ENCODE measurements at places on chromosomes 5 and 9. TPM values are rescaled to one million over a fixed set of nuclear protein-coding genes. Genes with fewer than 3 reads are reported as not detected.
A peak's percentile ranks its signal among the peaks of the same experiment; 100 is the strongest.

DNA sequence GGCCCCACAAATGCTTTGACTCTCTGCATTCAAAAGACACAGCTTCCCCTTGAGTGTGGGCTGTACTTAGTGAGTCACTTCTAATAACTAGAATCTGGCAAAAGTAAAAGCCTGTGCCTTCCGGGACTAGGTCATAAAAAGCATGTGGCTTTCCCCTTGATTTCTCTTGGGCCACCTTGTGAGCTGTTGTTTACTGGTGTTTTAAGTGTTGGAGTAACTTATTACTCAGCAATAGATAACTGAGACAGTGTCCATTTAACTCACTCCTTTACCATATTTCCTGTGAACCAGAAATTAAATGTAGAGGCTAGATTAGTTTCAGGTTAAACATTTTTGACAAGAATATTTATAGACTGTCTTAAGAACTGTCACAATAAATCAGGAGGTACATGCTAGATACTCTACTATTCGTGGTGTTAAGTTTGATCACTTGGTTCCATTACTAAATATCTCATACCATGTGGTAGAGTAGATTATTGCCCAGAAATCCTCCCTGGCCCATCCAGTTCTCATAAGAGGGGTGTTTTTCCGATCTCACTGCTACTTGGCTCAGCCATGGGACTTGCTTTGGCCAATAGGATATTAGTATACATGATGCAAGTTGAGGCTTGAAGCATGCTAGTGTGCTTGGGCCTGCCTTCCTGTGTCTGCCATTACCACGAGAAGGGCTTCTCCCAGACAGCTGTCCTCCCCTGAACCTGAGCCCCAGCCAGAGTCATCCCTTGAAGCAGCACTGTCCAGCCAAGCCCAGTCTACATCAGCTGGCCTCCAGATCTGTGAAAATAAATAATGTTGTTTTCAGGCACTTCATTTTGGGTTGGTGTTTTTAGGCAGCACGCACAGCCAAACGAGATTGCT is 10.4 kb upstream of the CMBL start:
- H3K36me3 ChIP-seq, result no peaks in the 10 kb centered on the region
- H3K27ac ChIP-seq, result no peak overlapping the region
- DNase-seq, result no peak
- H3K4me3 ChIP-seq, result no peak overlapping the region
- H3K27me3 ChIP-seq, result no peaks in the 10 kb centered on the region

DNA sequence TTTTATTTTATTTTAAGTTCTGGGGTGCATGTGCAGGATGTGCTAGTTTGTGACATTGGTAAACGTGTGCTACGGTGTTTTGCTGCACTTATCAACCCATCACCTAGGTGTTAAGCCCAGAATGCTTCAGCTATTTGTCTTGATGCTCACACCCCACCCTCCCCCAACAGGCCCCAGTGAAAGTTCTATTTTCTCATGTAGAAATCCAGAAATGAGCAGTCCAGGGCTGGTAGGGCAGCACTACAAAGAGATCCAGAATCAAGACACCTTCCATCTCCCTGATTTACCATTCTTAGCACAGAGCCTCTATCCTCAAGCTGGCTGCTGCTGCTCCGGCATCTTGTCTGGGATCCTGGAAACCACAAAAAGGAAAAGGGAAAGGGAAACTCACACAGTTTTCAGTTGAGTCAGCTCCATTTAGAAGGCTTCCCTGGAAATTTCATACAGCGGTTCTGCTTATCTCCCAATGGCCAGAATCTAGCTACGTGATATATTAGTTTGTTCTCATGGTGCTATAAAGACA is 85.4 kb upstream of the SMARCA2 start:
- no peak for DNase-seq
- no peaks in the 10 kb centered on the region for H3K36me3 ChIP-seq
- no peak overlapping the region for H3K27ac ChIP-seq
- no peaks in the 10 kb centered on the region for H3K27me3 ChIP-seq

DNA sequence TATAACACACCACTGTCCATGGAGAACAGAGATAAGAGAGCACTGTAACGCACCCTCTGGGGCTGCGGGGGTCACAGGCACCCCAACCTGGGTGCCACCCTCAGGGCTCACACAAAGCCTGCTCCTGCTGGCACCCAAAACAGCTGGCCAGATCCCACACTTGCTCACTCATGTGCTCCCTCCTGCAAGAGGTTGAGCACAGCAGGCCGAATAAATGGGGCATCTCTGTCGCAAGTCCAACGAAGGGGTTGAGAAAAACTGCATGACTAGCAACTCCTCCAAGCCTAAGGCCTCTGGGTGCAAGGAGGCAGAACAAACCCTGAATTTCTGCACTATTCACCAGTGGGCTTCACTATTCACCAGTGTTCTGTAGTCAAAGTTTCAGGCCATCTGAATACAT is 80.3 kb downstream of the SECISBP2 start:
- no peaks in the 10 kb centered on the region for H3K27me3 ChIP-seq
- no peaks in the 10 kb centered on the region for H3K36me3 ChIP-seq
- H3K4me3 ChIP-seq, result no peak overlapping the region
- no peak overlapping the region for H3K27ac ChIP-seq

DNA sequence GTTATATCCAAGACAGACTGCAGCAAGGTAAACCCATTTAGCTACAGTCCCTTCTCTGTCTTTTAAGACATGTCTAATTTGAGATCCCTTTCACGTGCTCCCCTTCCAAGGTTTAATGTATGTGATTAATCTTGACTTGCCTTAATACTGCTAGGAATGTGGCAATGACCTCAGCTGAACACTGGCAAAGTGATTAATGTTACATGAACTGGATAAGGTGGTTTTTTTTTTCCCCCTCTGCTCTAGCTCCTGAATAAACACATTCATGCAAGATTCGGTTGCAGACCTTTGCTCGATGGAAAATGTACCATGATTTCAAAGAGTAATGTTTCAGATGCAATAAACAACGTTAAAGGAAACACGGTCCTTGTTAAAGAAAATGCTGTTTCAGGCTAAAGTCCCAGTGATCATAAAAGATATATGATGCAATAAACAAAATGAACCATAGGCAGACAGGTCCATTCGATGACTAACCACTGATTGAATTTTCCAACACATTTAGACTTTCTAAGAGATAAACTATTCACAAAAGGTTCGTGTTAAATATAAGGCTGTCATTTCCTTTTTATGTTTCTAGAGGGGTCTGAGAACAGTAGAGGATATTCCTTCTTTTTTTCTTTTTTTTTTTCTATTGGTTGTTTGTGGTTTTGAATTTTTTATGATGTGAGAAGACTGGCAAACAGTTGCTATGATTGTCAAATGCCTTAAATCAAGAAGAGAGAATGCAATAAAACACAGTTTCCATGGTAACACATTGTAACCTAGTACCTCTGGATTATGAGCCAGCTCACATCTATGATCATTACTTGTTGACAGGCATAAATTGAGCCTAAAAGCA is 44.7 kb upstream of the ZNF608 start:
- no peaks in the 10 kb centered on the region for H3K27me3 ChIP-seq
- H3K36me3 ChIP-seq, result no peaks in the 10 kb centered on the region
- H3K4me3 ChIP-seq, result no peak overlapping the region
- no peak overlapping the region for H3K27ac ChIP-seq

Gene SLC36A2
- not detected for total RNA-seq

- H3K36me3 ChIP-seq, result no peaks in the 10 kb centered on the region
- peaks cover 7% of the 10 kb centered on the region for H3K4me1 ChIP-seq
- H3K27ac ChIP-seq, result no peak overlapping the region
- H3K4me3 ChIP-seq, result no peak overlapping the region
Measured at GRCh38 chr9:123063177-123063598, 29.7 kb downstream of the GPR21 start.

GRCh38 chr9:14358523-14358922 is 44.6 kb upstream of the NFIB start:
- no peaks in the 10 kb centered on the region for H3K4me1 ChIP-seq
- no peak overlapping the region for H3K4me3 ChIP-seq
- no peak for DNase-seq
- no peaks in the 10 kb centered on the region for H3K27me3 ChIP-seq

GRCh38 chr5:154369682-154370081 is 76.1 kb upstream of the SAP30L start:
- no peak overlapping the region for H3K27ac ChIP-seq
- H3K4me3 ChIP-seq, result no peak overlapping the region
- H3K36me3 ChIP-seq, result no peaks in the 10 kb centered on the region
- no peaks in the 10 kb centered on the region for H3K27me3 ChIP-seq

Gene SPATA31E1
- not detected for total RNA-seq

GRCh38 chr5:107602896-107603295 is 67.8 kb downstream of the EFNA5 start:
- H3K27me3 ChIP-seq, result no peaks in the 10 kb centered on the region
- H3K27ac ChIP-seq, result no peak overlapping the region
- no peak overlapping the region for H3K4me3 ChIP-seq
- H3K4me1 ChIP-seq, result no peaks in the 10 kb centered on the region
- H3K36me3 ChIP-seq, result no peaks in the 10 kb centered on the region

DNA sequence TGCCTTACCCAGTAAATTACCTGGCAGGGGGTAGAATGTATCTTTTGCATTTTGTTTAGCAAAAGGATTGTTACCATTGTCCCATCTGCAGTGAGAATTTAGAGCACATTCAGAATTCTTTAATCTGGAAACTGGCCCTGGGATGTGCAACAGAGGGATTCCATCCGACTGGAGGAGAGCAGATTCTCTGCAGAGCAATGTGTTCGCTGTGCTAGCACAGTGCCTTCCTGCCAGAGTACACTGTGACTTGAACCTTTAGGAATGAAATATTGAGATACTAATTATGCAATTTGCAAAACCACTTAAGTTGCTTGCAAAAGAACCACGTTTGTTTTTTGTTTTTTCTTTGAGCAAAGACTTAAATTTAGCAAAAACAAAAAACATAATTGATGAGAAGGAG is 22.5 kb upstream of the DMRT1 start:
- H3K36me3 ChIP-seq, result no peaks in the 10 kb centered on the region
- no peaks in the 10 kb centered on the region for H3K4me1 ChIP-seq
- no peaks in the 10 kb centered on the region for H3K27me3 ChIP-seq
- H3K4me3 ChIP-seq, result no peak overlapping the region
- no peak overlapping the region for H3K27ac ChIP-seq

Gene CLIC3
- total RNA-seq, result 1.6 TPM

GRCh38 chr9:19408316-19408692 is 505 bp upstream of the ACER2 start:
- DNase-seq, result no peak
- H3K27ac ChIP-seq, result peak overlapping the region; percentile 63
- H3K27me3 ChIP-seq, result no peaks in the 10 kb centered on the region
- H3K36me3 ChIP-seq, result no peaks in the 10 kb centered on the region
- no peaks in the 10 kb centered on the region for H3K4me1 ChIP-seq
